ENCODE measurements at places on chromosomes 5 and 9.

DNA sequence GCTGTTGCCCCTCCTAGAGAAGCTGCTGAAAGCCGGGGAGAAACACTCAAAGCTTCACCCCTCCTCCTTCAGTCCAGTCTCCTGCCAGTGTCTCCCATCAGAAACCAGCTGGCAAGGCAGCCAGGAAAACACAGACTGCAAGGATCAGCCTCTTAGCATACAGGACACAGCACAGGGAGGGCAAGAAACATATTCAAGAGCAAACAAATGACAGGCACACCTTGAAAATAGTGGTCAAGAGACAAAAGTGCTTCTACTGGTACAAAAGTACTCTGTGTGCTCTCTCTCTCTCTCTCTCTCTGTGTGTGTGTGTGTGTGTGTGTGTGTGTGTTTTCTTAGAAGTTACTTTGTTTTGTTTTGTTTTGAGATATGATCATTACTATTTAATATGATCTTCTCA, 227.2 kb downstream of the RAB3C start:
- no peak for DNase-seq

- no peak for DNase-seq
Measured at GRCh38 chr5:66694036-66694435, 97.8 kb downstream of the MAST4 start.

DNA sequence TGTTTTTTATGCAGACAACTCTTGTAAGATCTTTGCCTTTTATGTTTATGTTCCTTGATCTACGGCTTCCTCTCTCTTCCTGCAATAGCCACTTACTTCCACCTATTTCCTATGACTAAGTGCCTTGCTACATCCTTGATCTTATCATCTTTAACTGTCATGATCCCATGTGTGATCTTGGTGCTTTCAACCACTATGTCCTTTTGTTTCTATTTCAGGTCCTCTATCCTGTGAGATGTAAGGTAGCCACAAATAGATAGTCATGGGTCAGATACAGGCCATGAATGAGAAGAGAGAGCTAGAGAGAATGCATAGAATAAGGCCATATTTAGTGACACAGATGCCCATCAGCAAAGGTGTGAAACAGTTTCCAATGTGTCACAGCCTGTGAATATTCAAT, 243.6 kb upstream of the HAPLN1 start:
- no peak for DNase-seq

GRCh38 chr5:138243794-138244193, 30.6 kb downstream of the GFRA3 start:
- no peak for DNase-seq

DNA sequence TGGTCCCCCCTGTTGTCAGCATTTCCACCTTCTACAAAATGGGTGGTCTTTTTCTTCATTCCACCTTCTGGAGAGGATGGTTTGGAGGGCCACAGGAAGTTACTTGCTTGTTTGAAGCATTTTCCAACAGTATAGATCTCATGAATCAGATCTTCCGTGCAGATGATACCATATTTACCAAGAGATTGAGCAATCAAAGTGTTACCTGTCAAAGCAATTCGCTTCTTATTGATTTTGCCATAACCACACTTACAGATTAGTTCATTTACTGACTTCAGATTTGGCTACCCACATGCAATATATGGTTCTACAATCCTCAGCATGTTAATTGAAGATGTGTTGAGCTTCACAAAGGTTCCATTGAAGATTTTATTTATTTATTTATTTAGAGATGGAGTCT, 14.0 kb upstream of the TEX48 start:
- no peak for DNase-seq

DNA sequence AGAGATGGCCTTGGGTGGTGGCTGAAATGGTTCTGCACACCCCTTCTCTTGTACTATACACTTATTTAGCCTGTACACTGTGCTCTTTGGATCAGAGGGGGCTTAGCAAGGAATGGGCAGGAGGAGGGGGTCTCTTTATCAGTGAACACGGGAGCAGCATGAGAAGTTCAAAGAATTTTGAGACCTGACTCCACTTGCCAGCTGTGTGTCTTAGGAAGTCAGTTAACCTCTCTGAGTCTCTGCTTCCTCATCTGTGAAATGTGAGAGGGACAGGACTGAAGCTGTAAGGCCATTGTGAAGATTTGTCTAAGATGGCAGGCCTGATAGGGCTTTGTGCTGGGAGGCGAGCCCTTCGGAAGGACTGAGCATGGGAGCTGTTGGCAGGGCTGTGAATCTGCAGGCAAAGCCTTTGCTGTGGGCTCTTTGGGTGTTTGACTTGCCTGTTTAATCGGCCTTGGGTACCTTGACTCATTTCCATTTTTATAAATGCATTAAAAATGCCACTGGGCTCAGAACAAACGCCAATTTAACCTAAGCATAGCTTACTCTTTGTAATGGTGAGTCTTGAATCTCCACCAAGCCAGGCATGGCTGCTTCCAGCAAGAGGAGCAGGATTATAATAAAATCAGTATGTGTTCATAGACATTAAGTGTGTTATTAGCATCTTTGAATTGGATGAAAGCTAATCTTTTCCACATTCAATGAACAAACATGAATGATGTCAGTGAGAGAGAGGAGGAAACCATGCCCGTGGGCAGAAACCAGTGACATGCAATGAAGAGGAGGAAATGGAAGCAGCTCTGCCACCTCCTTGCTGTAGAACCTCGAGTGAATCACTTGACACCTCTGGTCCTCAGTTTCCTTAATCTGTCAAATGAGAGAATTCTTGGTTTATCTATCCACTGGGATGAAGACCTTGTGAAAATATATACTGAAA, 89.4 kb downstream of the MACROH2A1 start:
- no peak for DNase-seq

GRCh38 chr9:105643795-105644194, 18.5 kb upstream of the TAL2 start:
- DNase-seq = no peak

DNA sequence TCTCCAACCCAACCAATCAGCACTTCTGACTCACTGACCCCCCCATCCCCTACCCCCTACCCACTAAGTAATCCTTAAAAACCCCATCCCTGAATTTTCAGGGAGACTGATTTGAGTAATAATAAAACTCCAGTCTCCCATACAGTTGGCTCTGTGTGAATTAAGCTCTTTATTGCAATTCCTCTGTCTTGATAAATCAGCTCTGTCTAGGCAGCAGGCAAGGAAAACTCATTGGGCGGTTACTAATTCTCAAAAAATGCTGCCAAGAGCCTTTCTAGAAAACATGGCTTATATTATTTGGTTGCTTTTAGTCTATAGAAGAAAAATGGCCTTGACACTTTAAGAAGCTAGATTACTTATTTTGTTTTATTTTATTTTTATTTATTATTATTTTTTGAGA, 131.7 kb downstream of the SUSD1 start:
- DNase-seq = no peak

GRCh38 chr5:128881502-128882018, 83.7 kb upstream of the SLC27A6 start:
- no peak for DNase-seq

- no peak for DNase-seq
Measured at GRCh38 chr5:120124961-120125360, 339.1 kb upstream of the PRR16 start.

DNA sequence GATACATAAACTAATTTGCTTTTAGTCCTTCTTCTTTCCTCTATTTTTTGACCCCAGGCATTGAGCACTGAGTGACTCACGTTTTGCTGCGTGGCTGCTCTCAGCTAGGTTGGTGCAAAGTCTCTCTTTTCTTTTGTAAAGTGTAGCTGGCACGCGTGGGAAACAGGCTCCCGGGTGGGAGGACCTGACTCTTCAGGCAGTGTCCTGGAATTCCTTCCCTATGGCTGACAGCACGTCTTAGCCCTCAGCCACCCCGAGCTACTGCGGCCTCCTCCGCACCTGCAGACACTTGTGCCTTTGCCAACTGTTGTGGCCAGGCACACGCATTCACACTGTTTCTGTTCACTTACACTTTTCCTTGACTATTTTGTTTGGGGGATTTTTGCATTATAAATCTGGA, 877 bp upstream of the SCGB3A1 start:
- DNase-seq = no peak
